Stimulated activated naive CD4-positive, alpha-beta T cell (primary cell): ENCODE measurements at places on chromosomes 7 and 10.

- no peak for DNase-seq
Observed at GRCh38 chr7:48188776-48189520, 17.7 kb downstream of the ABCA13 start.

GRCh38 chr7:157483971-157484410, 147.2 kb downstream of the DNAJB6 start:
- DNase-seq: no peak

- no peak for DNase-seq
Observed at GRCh38 chr10:83943920-83944319, 195.4 kb upstream of the GHITM start.

GRCh38 chr7:44727158-44727936, 21.3 kb upstream of the ZMIZ2 start:
- DNase-seq: no peak

- DNase-seq: no peak
Observed at GRCh38 chr7:127996253-127997071, 34.8 kb downstream of the LRRC4 start.
